ENCODE measurements at places on chromosomes 13 and 19.

GRCh38 chr19:12111176-12111575, 29.0 kb downstream of the ZNF20 start:
- DNase-seq, result no peak

DNA sequence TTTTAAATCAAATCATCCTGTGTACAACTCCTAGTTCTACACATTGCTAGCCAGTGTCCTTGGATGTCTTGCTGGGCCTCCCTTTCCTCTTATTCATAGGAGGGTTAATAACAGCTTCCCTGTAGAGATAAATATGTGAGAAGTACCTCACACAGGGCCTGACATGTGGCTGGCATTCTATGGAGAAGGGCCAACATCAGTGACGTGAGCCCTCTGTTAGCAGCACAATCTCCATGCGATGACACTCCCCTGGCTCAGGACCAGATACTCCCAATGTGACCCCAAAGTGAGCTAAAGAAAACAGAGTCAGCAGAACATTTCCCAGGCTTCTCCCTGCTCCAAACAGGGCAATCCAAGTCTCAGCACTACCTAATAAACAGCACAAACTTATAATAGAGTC, 818.4 kb downstream of the DIAPH3 start:
- no peak for DNase-seq

- DNase-seq, result no peak
These were observed 28.1 kb downstream of the RANBP3 start for GRCh38 chr19:5949792-5950305.

- DNase-seq, result no peak
These were observed 263.6 kb upstream of the GPC6 start for GRCh38 chr13:92963029-92963428.

GRCh38 chr19:7526059-7526929, 3.9 kb downstream of the MCOLN1 start:
- DNase-seq, result no peak

- DNase-seq, result no peak
These were observed 7.8 kb downstream of the LRCH1 start for GRCh38 chr13:46560778-46561177.

DNA sequence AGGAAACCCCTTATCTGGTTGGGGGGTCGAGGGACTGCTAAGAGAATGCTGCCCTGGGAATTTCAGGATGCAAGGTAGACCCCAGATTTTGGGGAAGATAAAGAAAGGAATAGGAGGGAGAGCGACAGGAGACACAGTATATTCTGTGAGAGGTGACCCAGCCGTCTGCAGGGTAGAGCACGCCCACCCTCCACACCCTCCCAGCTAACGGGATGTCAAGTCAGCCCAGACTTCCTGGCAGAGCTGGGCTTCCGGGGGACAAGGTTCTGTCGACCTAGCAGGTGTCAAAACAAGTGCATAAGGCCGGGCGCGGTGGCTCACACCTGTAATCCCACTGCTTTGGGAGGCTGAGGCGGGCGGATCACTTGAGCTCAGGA, 695 bp upstream of the PRR36 start:
- no peak for DNase-seq

- DNase-seq, result no peak
These were observed 799.7 kb upstream of the SPRY2 start for GRCh38 chr13:81140675-81141074.

DNA sequence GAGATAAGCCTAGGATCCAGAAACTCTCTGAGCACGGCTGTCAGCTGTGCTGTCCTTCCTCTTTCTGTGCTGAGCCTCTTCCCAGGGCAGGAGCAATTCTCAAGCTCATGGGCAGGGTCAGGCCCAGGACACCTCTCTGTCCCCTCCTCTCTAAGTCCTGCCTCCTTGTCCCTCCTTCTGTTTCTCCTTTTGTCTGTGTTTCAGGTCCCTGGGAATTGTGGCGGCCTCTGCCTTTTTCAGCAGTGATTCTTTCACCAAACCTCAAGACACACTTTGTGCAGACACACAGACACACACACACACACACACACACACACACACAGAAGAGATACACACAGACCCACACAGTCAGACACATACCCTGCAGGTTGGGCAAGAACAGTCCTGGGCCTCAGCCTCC, at the start of gene PSG1:
PSG1 (minus strand) TSS at position 101 of the 400 bp plus-strand sequence. CDS start 132 bp downstream, outside the sequence.
- DNase-seq, result no peak

DNA sequence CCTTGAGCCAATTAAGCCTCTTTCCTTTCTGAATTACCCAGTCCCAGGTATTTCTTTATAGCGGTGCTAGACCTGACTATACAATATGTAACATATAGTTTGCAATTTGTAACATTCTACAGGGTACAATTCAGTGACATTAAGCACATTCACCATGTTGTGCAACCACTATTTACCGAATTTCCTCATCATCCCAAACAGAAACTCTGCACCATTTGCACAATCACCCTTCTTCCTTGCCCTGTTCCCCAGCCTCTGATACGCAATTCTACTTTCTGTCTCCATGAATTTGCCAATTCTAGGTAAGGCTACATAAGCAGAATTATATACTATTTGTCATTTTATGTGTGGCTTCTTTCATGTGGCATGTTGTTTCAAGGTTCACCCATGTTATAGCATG, 13.7 kb upstream of the SIGLEC10 start:
- DNase-seq, result no peak

DNA sequence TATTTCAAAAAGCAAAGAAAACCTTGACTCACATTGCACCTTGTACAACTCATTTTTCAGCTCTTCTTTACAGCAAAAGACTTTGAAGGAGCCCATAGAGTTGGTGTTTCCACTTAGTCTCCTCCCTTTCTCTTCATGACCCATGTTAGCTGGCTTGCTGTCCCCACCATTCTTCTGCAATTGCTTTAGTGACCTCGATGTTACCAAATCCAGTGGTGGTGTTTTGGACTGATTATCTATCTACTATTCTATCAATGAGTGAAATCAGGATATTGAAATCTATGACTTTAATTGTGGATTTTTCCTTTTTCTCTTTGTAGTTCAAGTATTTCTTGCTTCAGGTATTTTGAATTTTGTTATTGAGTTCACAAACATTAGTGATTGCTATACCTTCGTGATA, 197.3 kb downstream of the GPC5 start:
- DNase-seq, result no peak

DNA sequence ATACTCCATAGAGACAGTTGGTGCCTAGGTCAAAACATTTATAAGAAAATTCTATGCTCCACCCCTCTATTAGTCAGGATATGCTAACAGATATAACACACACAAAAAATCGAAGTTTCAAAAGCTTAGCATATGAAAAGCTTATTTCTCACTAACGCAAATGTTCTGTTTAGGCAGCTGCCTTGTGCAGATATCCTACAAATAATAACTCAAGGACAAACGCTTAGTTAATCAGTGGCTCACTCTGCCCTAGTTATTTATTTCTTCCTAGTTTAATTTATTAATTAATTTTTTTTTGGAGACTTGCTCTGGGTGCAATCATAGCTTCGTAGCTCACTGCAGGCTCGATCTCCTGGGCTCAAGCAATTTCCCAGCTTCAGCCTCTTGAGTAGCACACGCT, 259.7 kb upstream of the GPC6 start:
- DNase-seq, result no peak

DNA sequence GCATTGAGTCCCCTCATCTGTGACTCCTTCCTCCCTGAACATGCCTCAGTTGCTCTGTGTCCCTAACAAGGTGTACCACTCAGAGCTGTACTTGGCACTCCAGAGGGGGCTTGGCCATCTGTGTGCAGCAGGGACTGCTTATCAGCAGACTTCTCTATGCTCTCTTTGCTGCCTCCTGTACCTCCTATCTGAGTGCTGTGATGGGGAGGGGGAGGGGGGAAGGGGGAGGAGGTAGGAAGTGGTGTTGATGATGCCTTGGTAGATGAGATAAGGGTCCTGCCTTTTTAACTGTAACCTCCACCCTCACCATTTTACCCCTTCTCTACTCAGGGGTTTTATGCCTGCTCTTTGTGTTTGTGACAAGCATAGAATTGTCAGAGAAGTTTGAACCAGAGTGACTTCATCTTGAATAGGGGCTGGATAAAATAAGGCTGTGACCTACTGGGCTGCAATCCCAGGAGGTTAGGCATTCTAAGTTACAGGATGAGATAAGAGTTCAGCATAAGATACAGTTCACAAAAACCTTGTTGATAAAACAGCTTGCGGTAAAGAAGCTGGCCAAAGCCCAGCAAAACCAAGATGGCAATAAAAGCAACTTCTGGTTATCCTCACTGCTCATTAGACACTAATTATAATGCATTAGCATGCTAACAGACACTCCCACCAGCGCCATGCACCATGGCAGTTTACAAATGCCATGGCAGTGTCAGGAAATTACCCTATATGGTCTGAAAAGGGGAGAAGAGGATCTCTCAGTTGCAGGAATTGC, 13.2 kb downstream of the PCDH8 start:
- DNase-seq, result no peak

- DNase-seq, result no peak
These were observed 3.4 kb upstream of the CILP2 start for GRCh38 chr19:19534556-19535265.
